ENCODE measurements at places on chromosomes 2 and 18. TPM values are rescaled to one million over a fixed set of nuclear protein-coding genes. Genes with fewer than 3 reads are reported as not detected.

Gene C2orf81
- 1.4 TPM for total RNA-seq

Gene MARCHF4
- total RNA-seq = not detected

Gene IL36A
- not detected for total RNA-seq

Gene ABCG5
- total RNA-seq = not detected

Gene NRP2
- 19.9 TPM for total RNA-seq

Gene CAVIN2
- 34.9 TPM for total RNA-seq

Gene REG3A
- not detected for total RNA-seq

Gene TBC1D8
- 21.5 TPM for total RNA-seq

Gene CCDC141
- total RNA-seq = 76.1 TPM

Gene RGPD4
- total RNA-seq = 0.04 TPM
